ENCODE measurements at places on chromosomes 11 and 22.

DNA sequence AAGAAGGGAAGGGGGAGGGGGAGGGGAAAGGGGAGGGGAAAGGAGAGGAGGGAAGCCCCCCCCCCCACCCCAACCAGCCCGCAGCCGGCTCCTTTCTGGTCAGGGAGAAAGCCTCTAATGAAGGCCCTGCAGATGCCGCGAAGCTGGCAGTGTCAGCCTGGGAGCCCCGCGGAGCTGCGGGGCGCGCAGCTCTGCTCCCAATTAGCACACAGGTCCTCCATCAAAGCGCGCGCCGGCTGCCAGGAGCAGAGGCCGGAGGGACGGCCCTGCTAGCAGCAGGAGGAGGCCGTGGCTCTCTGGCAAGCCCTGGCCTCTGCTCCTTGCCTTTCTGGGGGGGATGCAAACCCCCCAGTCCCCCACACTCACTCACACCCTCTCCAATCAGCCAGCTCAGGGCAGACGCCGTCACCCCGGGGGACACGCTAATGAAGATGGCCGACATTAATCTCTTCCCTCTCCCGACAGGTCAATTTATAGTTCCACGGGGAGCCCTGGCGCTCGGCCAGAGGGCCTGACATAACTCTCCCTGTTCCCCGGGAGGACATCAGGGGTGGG is 70.5 kb upstream of the TCF20 start:
- no peak for DNase-seq

DNA sequence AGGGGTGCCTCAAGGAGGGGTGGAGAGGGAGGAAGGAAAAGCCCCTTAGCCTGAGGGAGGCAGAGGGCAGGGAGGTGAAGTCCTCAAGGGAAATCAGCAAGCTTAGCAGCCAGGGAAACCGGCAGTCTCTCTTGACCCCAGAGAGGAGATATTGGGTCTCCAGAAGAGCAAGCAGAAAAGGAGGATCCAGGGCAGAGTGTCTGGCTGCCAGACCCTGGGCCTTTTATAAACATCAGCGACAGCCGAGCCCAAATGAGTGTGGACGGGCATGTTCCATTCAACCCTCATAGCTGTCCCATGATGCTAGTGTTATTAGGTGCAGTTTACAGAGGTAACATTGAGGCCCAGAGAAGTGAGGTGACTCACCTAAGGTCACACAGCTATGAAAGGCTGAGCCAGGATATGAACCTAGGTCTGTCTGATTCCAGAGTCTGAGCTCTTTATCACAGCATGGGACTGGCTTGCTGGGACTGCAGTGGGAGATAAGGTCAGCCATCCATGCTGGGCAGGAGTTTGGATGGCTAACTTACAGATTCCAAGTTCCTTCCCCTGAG is 9.3 kb downstream of the PRDM11 start:
- no peak for DNase-seq

- no peak for DNase-seq
Observed at GRCh38 chr11:67271205-67271540, 4.9 kb downstream of the GRK2 start.

DNA sequence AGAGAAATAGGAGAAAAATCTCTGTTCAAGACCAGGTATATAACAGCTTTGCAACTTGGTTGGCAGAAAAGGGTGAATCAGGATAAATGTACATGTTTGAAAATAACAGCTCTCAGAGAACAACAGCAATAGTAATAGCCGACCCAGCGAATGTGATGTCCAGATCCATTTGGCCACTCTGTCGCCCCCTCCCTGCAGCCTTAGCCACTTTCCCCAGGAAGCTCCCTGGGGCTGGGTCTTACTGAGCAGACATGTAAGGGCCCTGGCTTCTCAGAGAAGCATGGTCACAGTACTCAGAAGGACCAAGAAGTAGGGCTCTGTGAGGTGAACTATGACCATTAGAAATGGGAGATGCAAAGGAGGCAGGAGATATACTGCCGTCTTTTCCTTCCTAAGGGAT is 154.1 kb upstream of the SNX19 start:
- no peak for DNase-seq

GRCh38 chr11:3178349-3178748 is 13.2 kb upstream of the OSBPL5 start:
- DNase-seq: peak; percentile 42

- DNase-seq: no peak
Observed at GRCh38 chr22:49206281-49206680, 621.4 kb downstream of the BRD1 start.

- no peak for DNase-seq
Observed at GRCh38 chr11:66867425-66868040, 10.7 kb downstream of the LRFN4 start.

DNA sequence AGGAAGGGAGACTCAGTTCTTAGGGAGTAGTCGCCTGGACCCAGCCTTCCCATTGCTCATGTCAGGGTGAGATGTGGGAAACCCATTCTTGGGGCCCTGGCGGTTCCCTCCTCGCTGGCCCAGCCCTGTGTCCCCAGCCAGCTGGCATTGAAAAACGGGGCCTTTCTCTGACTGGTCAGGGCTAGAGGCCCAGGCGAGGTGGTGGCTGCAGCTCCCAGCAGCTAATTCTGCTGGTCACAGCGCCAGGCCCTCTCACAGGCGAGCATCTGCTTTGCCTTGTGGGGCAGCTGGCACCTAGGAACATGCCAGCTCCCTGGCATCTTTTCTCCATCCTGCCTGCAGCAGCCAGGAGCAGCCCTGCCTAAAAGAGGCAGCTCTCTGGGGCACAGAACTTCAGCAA is 20.1 kb downstream of the TSPAN18 start:
- DNase-seq: no peak

- peak; percentile 64 for DNase-seq
Observed at GRCh38 chr11:58301576-58301975, 33.5 kb upstream of the OR10W1 start.

GRCh38 chr11:59356561-59356960 is 2.1 kb upstream of the OR5AN1 start:
- DNase-seq: no peak

- DNase-seq: no peak
Observed at GRCh38 chr11:86089659-86090058, 20.8 kb upstream of the PICALM start.

- no peak for DNase-seq
Observed at GRCh38 chr11:118638726-118639125, 31.3 kb downstream of the PHLDB1 start.

DNA sequence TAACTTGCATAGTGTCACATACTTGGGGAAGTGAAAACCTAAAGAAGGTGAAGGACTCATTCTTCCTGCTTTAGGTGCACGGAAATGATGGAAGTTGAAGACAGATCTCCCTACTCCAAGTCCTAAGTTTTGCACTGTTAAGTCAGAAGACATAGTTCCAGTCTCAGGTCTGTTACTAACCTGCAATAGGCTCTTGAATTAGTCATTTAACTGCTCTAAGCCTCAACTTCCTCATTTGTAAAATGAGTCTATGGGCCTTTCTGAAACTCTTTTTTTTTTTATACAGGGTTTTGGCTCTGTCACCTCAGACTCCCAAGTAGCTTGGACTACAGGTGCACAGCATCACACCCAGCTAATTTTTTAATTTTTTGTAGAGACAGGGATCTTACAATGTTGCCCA is 30.8 kb upstream of the POU2AF1 start:
- DNase-seq: no peak

- no peak for DNase-seq
Observed at GRCh38 chr22:33126881-33127280, 68.7 kb upstream of the SYN3 start.

GRCh38 chr22:45805413-45805812 is 133.8 kb downstream of the ATXN10 start:
- no peak for DNase-seq

DNA sequence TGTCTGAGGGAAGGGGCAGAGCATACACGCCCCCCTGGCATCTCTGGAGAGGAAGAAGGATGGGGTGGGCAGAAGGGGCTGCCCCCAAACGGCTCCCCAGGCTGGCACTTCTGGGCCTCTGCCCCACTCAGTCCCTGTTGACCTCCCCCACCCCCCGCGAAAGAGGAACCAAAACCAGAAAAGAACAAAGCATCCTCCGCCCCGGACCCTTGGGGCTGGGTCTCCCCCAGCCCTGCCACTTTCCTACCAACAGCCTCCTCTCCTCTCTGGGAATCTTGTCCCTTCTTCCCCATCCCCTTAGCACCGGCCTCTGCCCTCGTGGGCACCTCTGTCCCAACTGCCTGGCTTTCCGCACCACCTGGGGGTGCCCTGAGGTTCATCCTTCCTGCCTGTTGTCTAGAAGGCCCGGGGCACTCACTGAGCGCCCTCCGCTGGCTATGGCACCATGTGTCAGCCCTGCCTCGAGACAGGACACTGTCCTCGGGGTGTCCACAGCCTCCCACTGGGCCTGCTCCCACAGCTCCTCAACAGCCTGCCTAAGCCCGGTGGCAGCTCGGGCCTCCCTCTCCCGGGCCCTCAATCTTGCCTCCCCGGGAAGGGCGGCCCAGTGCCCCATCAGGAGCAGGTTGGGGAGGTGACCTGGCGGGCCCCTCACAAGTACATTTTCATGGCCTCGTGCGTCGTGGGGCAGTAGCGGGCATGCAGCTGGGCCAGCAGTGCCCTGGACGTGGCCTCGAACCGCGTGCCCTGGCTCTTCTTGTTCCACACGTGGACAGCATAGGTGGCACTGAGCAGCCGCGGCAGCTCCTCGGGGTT is 28.2 kb downstream of the A4GALT start:
- no peak for DNase-seq

- no peak for DNase-seq
Observed at GRCh38 chr11:68120273-68121066, 718 bp downstream of the CHKA start.

- DNase-seq: no peak
Observed at GRCh38 chr11:72826942-72827480, 12.8 kb downstream of the ATG16L2 start.

- no peak for DNase-seq
Observed at GRCh38 chr11:24598641-24599040, 101.8 kb downstream of the LUZP2 start.

DNA sequence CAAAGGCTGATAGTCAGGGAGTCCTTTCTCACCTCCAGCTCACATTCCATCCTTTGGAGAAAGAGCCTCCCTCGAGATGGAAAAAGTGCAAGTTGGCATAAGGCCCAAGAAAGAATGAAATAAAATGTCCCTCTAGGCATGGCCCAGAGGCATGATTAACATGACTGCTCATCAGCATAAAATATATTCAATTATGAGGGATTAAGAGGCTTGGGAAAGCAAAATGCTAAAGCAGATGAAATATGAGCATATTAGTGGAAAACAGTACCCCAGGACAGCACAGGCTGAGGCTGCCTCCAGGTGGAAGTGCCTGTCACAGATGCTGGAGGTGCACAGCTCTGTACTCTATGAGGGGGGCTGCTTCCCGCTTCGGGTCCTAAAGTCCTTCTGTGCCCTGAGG is 347.8 kb upstream of the PLET1 start:
- no peak for DNase-seq

- no peak for DNase-seq
Observed at GRCh38 chr22:44664149-44664548, 37.9 kb upstream of the PRR5 start.

GRCh38 chr11:59463190-59463641 is 6.5 kb downstream of the OR4D6 start:
- DNase-seq: no peak

GRCh38 chr11:59556917-59557348 is 45.6 kb downstream of the OR4D9 start:
- DNase-seq: no peak

GRCh38 chr22:46135611-46136485 is 14.5 kb upstream of the PPARA start:
- DNase-seq: no peak

GRCh38 chr11:64262271-64263002 is 11.1 kb downstream of the PLCB3 start:
- DNase-seq: no peak

GRCh38 chr11:105027678-105028077 is 4.7 kb upstream of the CASP5 start:
- DNase-seq: no peak

DNA sequence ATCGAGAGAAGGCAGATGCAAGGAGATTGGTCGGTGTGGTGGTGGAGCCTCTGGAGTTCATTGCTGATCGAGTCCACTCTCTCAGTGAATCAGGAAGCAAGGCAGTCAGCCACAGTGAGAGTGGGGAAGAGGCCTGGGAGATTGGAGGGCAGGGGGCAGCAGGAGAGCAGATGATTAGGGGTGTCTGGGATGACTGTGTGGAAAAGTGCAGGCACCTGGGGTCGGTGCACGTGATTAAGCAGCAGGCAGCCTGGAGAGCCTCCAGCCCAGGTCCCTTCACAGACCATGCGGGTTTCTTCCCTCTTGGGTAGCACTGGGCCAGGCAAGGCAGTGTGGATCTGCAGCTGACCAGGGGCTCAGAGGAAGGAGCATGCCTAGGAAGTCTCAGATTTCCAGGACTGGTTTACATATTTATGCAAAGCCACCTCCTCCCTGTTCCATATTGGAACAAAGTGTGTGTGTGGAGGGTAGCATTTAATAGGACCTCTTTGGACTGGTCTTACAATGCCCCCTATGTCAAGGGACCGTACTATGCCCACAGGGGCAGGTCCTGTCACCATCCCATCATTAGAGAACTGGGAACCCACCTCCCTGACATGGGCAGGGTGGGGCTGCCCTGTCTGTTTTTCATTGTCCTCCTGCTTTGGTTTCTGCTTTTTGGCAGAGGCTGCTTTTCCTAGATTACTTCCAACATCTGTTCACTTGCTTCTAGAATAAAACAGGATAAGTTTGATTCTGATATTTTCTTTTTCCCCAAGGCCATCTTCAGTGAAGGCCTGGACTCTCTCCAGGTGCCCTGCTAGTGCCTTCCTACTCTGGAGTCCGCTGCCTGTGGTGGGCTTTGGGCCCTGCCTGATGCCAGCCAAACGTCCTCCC is 14.0 kb upstream of the GDPD5 start:
- DNase-seq: no peak

GRCh38 chr11:12253843-12254281 is 123.5 kb upstream of the PARVA start:
- no peak for DNase-seq

DNA sequence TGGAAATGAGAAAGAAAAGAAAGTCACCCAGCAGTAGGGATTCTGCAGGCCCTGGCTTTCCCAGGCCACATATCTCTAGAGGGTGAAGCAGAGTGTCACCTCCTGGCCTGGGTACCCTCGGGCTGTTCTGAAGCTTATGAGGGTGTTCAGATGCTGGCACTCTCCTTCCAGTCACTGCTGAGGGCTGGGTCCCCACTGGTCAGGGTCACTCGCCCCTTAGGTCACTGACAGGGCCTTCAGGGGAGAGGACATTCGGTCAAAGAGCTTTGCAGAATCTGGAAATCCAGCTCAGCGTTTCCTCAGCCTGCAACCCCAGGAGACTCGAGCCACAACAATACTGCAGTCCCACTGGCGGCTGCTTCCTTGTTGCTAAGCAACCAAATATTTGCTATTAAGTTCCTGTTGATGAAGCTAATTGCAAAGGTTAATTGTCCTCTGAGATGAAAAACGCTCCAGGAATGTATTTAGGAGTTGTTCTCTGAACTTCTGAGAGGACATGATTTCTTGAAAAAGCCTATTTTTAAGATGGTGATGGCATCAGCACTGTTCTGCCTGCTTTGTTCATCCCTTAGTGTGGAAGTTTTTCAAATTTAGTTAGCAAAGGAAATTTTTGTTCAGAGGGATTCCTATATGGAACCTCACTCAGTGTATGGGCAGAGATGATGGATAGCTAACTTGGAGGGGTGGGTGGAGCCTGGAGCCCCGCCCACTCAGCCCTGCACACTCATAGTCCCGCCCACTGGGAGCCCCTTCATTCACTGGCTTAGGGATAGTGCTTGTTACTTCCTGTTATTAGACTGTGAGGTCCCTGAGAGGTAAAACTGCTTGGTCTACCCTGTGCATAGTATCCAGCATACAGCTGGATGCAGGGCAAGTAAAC is 109.2 kb downstream of the CSNK2A3 start:
- DNase-seq: no peak

- DNase-seq: no peak
Observed at GRCh38 chr11:2209900-2210321, 38.3 kb upstream of the TH start.

Measured in non-pigmented ciliary epithelial cell (primary cell).